ENCODE measurements at places on chromosomes 16 and 17.

GRCh38 chr16:81436386-81436785 is 8.2 kb upstream of the CMIP start:
- no peak for DNase-seq

DNA sequence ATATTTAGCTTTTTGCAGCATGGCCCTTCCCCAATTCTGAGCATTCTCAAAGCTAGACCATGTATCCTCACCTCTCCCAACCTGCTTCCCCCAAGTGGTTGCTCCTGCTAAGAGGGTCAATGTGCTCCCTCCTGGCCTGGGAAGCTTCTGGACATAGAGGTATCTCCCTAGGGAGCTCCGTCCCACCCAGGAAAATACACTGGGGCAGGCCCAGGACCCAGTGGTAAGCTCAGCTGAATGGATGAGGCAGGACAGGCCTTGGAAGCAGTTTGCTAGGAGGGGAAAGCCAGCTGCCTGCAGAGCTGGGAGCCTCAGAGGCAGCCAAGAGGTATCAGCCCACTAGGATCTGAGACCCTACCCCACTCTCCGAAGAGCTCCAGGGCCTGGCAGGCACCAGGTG is 1721.6 kb downstream of the TP53TG3F start:
- DNase-seq = no peak

DNA sequence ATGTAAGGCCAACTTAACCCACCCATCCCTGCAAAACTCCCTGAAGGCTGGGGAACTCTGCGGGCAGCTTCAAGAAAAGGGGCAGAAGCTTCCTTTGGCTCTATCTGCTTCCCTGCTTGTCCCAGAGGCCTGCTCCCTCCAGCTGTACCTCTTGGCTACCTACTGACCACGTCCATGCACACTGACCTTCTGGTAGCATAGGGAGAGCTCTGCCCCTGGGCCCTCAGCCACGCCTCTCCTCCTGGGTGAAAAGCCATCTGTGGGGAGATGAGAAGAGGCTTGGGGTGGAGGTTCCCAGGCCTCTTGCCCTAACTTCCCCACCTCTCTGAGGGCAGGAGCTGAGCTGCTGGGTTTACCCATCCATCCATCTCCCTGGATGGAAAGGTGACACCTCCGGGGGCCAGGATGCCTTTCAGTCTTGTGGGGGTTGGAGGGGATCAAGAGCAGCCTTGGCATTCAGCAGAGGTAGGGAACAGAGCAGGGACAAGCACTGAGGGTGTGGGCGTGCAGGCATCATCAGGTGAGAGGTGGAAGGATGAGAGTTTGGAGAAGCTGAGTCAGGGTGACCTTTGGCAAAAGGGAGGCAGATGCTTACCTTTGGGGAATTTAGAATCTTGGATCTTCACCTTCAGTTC is 23.4 kb upstream of the MFSD6L start:
- no peak for DNase-seq

GRCh38 chr16:693766-694165 is 3.6 kb upstream of the WDR24 start:
- DNase-seq = no peak

DNA sequence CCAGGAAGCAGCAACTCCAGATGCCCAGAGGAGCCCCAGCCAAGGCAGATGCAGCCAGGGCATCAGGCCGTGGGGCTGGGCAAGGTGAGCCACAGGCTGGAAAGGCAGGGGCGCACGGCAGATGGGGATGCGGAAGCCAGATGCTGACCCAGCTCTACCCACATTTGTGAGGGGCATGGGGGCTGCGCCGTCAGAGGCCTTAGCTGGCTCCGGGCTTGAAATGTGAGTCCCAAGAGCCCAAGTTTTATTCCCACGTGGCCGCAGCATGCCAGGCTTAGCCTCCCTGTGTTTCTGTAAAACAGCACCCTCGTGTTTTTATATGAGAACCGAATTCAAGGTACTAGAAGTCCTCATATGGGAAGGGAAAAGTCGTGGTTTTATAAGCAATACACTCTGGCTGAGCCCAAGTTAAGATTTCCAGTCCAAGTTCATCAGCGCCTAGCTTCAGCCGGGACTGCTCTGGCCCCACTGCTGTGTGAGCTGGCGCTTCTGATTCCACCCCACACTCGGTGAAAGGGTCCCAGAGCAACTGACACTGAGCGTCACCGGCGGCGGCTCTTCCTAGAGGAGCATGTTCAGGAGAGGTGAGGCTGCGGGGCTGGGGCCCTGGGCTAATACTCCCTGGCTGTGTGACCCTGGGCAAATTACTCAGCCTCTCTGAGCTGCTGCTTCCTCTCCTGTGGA is 6.7 kb upstream of the C16orf95 start:
- DNase-seq = no peak

- no peak for DNase-seq
Observed at GRCh38 chr16:732936-733335, 6.0 kb downstream of the HAGHL start.

DNA sequence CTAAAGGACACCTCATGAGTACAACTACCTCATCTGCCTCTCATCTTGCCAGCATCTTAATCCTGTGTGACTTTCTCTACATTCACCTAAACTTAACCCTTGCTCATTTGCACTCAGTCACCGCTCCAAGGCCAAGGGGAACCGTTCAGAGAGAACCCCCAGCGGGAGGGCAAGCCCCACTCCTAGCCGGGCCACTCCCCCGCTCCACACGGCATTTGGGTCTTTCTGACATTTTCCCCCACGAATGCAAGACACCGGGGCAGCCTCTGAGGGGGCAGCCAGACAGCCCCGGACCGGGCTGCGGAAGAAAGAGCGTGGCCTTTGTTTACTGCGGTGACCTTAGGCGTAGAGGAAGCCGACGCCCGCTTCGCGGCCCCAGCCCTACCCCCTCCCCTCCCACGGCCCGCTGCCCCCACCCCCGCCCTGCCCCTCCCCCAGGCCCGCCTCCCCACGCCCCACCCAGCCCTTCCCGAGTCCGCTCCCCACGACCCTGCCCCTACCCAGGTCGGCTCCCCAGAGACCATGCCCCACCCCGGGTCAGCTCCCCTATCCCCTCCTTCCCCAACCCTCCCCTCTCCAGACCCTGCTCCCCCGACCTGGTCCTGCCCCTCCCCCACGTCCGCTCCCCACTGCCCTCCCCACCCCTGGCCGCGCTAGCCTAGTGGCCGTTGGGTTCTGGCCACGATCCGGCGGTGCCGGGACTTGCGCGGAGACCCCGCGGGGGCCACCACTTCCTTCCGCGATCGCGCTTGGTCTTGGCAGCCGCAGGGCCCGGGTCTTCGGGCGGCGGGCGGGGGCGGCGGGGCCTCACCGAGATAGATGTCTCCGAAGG is 789 bp downstream of the CSNK1D start:
- DNase-seq = no peak

DNA sequence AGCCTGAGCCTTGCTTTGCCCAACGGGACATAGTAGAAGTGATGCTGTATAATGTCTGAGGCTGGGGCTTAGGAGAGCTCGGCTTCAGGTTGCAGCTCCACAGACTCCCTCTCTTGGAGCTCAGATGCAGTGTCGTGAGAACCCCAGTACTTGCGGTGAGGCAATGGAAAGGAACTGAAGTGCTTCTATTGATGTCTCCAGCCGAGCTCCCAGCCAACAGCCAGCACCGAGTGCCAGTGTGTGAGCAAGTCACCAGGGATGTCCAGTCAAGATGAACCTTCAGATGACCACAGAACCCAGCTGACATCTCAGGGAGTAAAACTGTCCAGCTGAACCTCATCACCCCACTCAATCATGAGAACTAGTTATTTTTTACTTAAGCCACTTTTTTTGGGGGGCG is 268.1 kb downstream of the IRF8 start:
- DNase-seq = no peak

- no peak for DNase-seq
Observed at GRCh38 chr16:89050868-89051311, 42.8 kb upstream of the ACSF3 start.

GRCh38 chr17:72344613-72345012 is 223.8 kb downstream of the SOX9 start:
- no peak for DNase-seq

- DNase-seq = no peak
Observed at GRCh38 chr17:79189305-79189704, 114.7 kb downstream of the ENGASE start.

- no peak for DNase-seq
Observed at GRCh38 chr17:11138023-11138422, 103.0 kb upstream of the SHISA6 start.

- DNase-seq = peak; percentile 63
Observed at GRCh38 chr16:8936421-8936820, 27.3 kb downstream of the USP7 start.

DNA sequence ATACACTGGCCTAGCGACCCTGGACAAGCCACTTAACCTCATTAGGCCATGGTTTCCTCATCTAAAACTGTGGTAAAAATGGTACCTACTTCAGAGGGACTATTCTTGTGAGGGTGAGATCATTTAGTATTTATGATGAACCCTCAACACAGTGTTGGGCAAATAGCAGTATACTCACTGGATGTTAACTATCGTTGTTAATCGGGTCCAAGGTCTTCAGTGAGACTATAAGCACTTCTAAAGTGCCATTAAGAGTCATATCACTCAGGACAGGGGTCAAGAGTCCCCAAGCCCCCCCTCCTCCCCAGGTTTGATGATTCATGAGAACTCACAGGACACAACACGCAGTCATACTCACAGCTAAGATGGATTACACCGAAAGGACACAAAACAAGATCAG is 11.0 kb downstream of the TK2 start:
- no peak for DNase-seq

DNA sequence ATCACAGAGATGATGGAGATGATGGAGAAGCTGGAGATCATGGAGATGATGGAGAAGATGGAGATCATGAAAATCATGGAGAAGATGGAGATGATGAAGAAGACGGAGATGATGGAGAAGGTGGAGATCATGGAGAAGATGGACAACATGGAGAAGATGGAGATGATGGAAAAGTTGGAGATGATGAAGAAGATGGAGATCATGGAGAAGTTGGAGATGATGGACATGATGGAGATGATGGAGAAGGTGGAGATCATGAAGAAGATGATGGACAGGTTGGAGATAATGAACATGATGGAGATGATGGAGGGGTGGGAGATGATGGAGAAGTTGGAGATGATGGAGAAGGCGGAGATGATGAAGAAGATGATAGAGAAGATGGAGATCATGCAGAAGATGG is 34.5 kb downstream of the RBFOX3 start:
- DNase-seq = no peak

GRCh38 chr17:79473111-79473875 is 137.6 kb downstream of the RBFOX3 start:
- DNase-seq = peak; percentile 82

DNA sequence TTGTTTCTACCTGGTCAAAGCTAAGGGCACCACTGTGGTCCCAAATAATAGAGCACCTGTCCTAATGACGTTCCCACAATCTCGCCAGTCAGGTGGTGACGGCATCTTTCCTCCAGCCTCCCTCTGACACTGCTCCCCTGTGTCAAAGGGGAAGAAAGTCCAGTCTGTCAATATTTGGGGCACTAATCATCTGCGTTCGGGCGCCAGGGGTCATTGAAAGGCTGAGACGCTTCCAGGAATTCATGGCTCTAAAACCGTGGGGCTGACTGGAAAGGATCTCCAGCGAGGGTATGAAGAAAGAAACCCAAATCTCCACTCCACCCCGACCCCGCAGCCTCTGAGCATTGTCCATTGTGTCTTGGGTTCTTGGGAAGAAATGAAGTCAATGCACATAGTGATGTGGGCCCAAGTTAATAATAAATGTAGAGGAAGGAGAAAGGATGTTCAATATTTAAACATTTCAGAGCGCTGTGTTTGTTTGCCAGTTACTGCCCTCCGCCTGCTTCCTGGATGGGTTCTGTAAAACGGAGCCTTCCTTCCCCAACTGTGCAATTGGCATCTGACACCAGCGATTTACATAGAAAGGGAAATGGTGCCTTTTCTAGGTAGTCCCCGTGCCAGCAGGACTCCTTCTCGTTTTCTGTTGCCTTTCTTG is 103.2 kb downstream of the SOCS1 start:
- no peak for DNase-seq

- DNase-seq = peak; percentile 48
Observed at GRCh38 chr17:79849953-79850352, 10.7 kb upstream of the CBX4 start.

GRCh38 chr16:15749985-15750384 is 99.9 kb downstream of the NDE1 start:
- no peak for DNase-seq

- DNase-seq = peak; percentile 21
Observed at GRCh38 chr17:49688848-49689247, 11.0 kb upstream of the SPOP start.

GRCh38 chr17:2399572-2400473 is 1.0 kb downstream of the MNT start:
- DNase-seq = peak; percentile 97

DNA sequence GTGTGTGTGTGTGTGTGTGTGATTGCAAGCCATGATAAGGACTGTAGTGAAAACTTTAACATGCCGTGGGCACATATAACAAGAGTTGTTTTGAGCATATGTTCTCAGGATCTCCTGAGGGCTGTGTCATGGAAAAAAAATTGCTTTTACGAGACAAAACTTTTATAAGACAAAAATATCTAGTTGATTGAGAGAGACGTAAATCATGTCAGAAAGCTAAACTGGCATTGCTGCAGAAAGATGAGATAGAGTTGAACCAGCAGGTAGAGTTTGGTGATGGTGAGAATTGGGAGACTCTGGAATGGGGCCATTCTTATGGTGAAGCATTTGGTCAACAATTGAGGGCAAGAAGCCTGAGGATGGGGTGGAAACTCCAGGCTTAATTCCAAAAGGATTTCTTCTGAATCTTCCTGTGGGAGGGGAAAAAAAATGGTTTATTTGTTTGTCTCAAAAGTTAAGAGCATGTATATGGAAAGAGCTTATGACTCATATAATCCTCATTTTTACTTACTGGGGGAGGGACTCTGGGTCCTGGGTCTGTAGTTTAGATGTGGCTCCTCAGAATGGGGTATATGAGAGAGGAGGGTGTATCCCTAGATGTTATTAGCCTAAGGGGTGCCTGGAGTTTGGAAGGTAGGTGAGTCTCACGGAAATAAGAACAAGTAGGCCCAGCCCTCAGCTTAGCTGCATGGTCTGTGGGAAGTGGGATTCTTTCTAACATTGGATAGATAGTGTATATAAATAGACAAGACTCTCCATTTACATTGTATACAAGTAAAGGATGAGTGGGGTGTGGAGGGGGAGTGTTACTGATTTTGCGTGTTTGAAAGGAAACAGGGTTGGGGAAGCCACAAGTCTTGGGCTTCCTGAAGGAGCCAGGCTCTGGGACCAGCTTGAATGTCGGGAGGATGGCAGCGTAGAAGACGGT is 7.1 kb downstream of the MINK1 start:
- no peak for DNase-seq

GRCh38 chr17:78615631-78616030 is 38.4 kb upstream of the DNAH17 start:
- no peak for DNase-seq

- peak; percentile 77 for DNase-seq
Observed at GRCh38 chr17:75077496-75078283, 10.1 kb upstream of the SLC16A5 start.
